Hepatic stellate cell (primary cell): ENCODE measurements at places on chromosomes 5 and 9.

- DNase-seq: peak; percentile 41
These were observed 73.0 kb downstream of the C9orf85 start for GRCh38 chr9:71984403-71984802.

- DNase-seq: no peak
These were observed 47.3 kb downstream of the S1PR3 start for GRCh38 chr9:89038382-89039103.

- no peak for DNase-seq
These were observed 511.5 kb downstream of the FOXD4L5 start for GRCh38 chr9:64773491-64773931.

DNA sequence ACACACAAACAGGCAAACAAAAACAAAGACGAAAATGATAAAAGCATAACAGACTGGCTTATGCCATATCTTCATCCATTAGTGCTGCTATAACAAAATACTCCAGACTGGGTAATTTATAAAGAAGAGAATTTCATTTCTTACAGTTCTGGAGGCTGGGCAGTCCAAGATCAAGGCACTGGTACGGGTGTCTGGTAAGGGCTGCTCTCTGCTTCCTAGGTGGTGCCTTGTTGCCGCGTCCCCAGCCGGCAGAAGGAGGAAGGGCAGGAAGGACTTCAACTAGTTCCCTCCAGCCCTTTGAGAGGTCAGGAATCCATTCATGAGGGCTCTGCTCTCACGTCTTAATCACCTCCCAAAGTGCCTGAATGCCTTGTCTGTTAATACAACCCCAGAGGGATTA lies 122.6 kb downstream of the BOD1 start:
- DNase-seq: no peak

DNA sequence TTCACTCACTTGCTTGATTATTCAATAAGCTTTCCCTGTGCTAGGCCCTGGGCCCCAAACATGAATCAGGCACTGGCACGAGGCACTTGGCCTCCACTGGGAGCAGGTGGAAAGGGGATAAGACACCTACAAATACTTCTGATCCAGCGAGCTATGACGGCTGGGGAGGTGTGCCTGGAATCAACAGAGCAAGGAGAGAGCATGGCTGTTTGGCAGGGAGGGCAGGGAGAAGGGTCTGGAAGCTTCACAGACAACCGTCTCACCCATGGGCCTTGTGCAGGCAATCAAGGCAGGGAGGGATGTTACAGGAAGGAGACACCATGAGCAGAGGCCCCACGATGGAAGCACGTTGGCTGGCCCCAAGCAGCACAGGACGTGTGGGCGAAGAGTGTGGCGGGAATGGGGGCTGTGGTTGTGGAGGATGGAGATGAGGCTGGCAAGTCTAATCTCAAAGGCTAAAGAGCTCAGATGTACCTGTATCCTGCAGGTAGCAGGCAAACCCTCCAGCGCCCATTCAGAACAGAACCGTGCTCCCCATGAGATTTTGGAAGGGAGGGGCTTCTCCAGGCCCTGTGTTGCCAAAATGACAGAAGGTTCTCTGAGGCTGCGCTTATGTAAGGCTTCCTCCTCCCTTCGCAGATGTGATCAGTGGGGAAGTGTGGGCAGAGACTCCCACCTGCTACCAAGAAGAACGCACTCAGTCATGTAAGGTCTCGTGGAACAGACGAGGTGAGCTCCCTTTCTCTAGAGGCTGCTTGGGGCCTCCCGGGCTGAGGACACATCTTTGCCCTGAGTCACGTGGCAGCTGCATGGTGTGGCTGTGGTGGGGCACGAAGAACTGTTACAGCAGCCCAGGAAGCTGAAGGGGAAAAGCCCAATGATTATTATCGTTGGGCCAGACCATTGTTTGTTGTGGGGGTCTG lies 189.7 kb downstream of the DAB2IP start:
- no peak for DNase-seq

GRCh38 chr9:31071606-31072286 lies 1312.7 kb upstream of the ACO1 start:
- no peak for DNase-seq

GRCh38 chr5:72531496-72532190 lies 24.4 kb upstream of the ZNF366 start:
- DNase-seq: no peak

GRCh38 chr9:94110821-94111252 lies 26.6 kb downstream of the PTPDC1 start:
- DNase-seq: peak; percentile 51

DNA sequence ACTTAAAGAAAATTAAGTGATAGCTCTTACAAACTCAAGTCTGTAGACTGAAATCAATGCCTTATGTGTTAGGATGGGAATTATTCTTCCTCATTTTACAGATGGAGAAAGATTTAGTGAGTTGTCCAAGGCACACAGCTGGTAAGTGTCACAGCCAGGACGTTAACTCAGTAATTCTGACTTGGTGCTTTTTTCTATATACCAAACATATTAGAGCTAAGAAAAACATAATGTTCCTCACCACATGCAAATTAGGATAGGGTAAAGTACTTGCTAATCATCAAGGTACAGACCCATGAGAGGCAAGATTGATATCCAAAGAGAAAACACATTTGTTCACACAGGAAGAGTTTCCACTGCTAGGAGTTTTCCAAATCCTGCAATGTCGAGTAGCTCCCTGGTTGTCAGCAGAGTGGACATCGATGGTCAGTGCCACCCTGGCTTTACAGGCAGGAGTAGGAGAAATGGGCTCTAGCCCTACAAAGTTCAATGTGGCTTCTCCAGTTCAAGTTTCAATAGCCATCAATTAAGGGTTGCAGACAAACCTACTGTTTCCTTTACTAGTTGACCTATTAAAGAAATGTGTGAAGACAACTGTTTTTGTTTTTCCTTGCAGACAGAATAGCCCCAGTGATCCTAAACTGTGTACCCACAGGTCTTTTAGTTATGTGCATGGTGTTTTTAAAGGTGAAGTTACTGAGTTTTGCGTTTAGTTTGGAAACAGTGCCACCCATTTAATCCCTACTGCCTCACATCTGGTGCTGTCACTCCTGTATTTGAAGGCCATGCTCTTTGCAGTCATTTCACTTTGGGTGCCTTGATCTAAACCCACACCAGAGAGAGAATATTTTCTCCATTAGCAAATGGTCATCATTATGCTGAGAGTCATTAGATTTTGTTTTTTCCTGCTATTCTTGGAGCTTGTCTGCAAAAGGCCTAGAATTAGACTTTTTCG lies 460.8 kb upstream of the SMARCA2 start:
- DNase-seq: no peak

DNA sequence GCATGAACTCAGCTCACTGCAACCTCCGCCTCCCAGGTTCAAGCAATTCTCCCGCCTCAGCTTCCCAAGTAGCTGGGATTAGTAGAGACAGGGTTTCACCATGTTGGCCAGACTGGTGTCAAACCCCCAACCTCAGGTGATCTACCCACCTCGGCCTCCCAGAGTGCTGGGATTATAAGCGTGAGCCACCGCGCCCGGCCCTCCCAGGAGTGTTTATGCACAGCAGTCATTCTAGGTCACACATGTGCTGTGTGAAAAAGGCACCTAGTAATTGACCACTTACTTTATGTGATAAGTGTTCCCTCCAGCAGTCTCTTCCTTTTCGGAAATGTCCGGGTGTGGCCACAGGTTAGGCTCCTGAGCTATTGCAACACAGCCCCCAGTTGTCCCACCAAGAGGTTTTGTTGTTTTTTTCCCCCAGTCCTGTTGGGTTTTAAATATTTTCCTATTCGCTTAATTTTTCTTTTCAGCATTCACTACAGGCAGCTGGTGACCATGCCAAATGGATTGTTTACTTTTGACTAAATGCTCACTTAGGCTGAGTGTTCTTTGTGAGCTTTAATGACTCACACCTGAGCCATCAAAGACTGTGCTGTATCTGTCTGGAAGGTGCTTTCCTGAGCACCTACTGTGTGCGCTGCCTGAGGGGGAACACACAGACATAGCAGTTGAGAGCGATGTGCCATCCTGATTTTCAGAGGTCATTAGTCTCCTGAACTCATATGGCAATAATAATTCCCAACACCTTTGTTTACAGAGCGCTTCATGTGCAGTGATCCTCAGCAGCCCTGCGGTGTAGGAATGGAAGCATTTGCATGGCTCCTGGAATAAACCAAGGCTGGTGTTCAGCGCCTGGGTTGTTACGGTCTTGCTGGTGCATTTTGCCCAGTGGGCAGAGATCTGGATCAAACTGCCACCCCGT lies 94.3 kb downstream of the MVB12B start:
- no peak for DNase-seq

DNA sequence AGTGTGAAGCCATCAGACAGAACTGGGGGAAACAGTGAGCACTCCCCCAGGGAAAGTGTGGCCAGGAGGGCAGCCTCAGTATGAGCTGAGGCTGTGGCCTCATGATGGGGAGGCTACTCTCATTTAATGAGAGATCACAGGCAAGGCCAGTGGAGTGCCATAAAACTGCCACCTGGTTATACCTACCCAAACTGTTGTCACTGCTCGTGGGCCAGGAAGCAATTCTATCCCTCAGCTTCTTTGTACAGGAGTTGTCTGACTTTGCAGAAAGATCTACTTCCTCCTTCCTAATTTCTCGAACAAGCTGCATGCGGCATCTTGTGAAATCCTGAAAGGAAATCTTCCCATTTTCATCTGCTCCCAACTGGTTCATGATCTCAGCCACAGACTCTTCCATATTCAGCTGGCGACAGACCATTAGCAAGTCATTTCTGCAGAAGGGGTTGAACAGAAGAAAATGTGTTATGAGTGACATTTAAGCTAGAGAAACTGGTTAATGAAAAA lies 50.0 kb downstream of the TSSK1B start:
- no peak for DNase-seq

GRCh38 chr5:102231693-102232619 lies 64.1 kb downstream of the SLCO4C1 start:
- DNase-seq: no peak
